ENCODE measurements at places on chromosomes 5 and 9. TPM values are rescaled to one million over a fixed set of nuclear protein-coding genes. Genes with fewer than 3 reads are reported as not detected.

PCDHA2 gene
- total RNA-seq: not detected

DNA sequence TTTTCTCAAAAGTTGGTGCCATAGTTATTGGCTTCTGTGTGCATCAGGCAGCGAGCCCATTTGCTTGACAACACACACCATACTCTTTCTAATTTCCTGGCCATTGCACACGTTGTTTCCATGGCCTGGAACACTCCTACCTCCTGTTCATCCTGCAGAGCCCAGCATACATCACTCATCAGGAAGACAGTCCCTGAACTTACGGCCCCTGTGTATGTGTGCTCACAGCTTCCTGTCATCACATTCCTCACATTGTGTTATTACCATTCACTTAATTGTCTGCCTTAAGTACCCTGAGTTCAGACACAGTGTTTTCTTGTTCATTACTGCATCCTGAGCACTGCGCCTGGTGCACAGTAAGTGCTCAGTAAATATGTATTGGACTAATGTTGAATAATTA is 355.9 kb downstream of the PRELID2 start:
- no peak for DNase-seq
- H3K27me3 ChIP-seq: no peaks in the 10 kb centered on the region
- H3K4me1 ChIP-seq: no peaks in the 10 kb centered on the region
- H3K4me3 ChIP-seq: no peak overlapping the region

DNA sequence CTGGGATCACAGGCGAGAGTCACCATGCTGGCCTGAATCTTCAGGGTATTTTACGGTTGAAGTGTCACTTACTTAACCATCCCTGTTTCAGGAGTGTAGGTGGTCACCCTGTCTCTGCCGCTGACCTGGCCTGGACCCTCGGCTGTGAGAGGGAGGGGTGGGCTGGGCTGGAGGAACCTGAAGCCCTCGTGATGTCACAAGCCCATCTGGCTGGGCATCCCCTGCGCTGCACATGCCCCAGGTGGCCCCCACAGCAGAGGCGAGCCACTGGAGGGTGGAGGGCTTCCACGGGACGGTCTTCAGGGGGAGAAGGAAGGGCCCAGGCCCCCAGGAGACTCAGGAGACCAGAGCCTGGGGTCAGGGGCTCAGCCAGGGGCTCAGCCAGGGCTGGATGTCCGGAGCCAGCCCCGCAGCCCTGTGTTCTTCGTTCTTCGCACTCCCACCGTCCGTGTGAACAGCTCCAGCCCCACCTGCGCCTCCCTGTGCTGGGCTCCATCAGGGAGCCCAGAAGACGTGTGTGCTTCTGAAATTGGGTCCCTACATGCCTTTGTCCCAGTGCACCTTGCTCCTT is 7.6 kb upstream of the AHRR start:
- no peak overlapping the region for H3K27ac ChIP-seq
- no peak overlapping the region for H3K4me3 ChIP-seq
- H3K27me3 ChIP-seq: no peaks in the 10 kb centered on the region
- peaks cover 15% of the 10 kb centered on the region for H3K36me3 ChIP-seq
- peaks cover 11% of the 10 kb centered on the region for H3K4me1 ChIP-seq

PCA3 gene
- not detected for total RNA-seq

C5 gene
- 1.3 TPM for total RNA-seq

DNA sequence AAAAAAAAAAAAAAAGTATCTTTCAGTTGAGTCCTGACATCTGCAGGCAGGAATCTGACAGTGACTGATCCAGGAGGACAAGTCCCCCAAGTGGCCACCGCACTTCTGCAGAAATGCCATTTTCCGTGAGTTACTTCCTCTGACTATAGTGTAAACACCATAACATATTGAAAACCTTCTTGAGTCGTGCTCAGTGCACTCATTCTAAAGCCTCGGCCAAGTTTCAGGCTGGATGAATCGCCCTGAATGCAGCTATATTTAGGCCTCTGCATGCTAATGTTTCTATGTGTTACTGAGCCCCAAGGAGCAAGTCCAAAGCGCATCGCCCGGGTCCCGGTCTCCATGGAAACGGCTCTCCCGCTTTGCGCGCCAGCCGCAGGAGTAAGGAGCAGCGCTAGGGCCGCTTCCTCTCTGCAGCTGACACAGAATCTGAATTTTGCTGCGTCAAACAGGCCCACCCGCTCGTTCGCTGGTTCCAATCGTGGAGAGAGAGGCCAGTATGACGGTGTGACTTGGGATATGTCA is 335.4 kb downstream of the MSX2 start:
- H3K4me3 ChIP-seq: peak overlapping the region; percentile 64
- peaks cover 13% of the 10 kb centered on the region for H3K4me1 ChIP-seq
- peak overlapping the region; percentile 32 for H3K27ac ChIP-seq

- H3K36me3 ChIP-seq: no peaks in the 10 kb centered on the region
- no peak for DNase-seq
- no peak overlapping the region for H3K27ac ChIP-seq
Measured at GRCh38 chr5:57302643-57303042, 128.8 kb downstream of the GPBP1 start.

EIF4E1B gene
- not detected for total RNA-seq

GRCh38 chr5:129405222-129405621 is 54.9 kb upstream of the ADAMTS19 start:
- no peak for DNase-seq
- no peak overlapping the region for H3K4me3 ChIP-seq
- H3K4me1 ChIP-seq: no peaks in the 10 kb centered on the region
- no peak overlapping the region for H3K27ac ChIP-seq
- H3K27me3 ChIP-seq: no peaks in the 10 kb centered on the region

CARTPT gene
- not detected for total RNA-seq

ZBTB43 gene
- total RNA-seq: 13.6 TPM

TXNDC15 gene
- 46.7 TPM for total RNA-seq

- peaks cover 11% of the 10 kb centered on the region for H3K27me3 ChIP-seq
- peak overlapping the region; percentile 40 for H3K4me3 ChIP-seq
- peak; percentile 74 for DNase-seq
- H3K36me3 ChIP-seq: no peaks in the 10 kb centered on the region
- peak overlapping the region; percentile 72 for H3K27ac ChIP-seq
- H3K4me1 ChIP-seq: peaks cover 33% of the 10 kb centered on the region
Measured at GRCh38 chr9:33202552-33203201, 35.5 kb upstream of the B4GALT1 start.

DNA sequence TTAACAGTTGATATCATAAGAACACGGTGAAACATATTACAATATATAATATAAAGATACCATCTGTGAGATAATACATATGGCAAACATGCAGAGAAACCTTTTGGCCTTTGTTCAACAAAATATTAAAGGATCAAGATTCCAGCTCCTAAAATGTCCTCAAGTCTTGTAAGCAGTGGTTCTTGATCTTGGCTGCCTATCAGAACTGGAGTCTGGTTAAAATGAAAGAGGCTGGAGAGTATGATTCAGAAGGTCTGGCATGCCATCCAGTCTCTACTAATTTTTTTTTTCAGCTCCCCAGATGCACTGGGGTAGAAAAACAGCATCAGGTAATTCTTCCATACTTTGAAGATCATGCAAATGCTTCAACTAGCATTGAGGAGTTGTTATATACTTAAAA is 83.2 kb downstream of the TNC start:
- no peak overlapping the region for H3K4me3 ChIP-seq
- H3K4me1 ChIP-seq: peaks cover 25% of the 10 kb centered on the region
- H3K27ac ChIP-seq: no peak overlapping the region
- peaks cover 4% of the 10 kb centered on the region for H3K27me3 ChIP-seq
- no peaks in the 10 kb centered on the region for H3K36me3 ChIP-seq

DNA sequence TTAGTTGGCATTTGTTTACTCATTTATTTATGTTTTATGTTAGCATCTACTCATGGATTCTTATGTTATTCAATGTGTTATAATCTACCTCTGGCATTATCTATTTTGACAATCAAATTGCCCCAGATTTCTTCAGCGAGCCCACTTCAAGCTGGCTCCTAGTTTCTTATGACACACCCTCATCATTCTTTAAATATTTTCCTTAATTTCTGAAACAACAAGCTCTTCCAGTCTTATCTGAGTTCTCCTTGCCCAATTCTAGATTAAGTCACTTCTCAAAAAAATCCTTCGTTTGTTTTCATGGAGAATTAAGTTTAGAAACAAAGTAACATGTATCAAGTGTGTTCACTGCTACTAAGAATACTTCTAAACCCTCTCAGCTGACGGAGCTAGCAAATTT is 229.8 kb downstream of the SEMA5A start:
- no peaks in the 10 kb centered on the region for H3K36me3 ChIP-seq
- H3K4me1 ChIP-seq: no peaks in the 10 kb centered on the region
- DNase-seq: no peak
- H3K27me3 ChIP-seq: no peaks in the 10 kb centered on the region

GRCh38 chr5:6765612-6766525 is 52.6 kb downstream of the TENT4A start:
- peaks cover 16% of the 10 kb centered on the region for H3K4me1 ChIP-seq
- no peak overlapping the region for H3K4me3 ChIP-seq
- no peak overlapping the region for H3K27ac ChIP-seq
- H3K27me3 ChIP-seq: no peaks in the 10 kb centered on the region
- DNase-seq: peak; percentile 84

- H3K27ac ChIP-seq: peak overlapping the region; percentile 22
- H3K27me3 ChIP-seq: no peaks in the 10 kb centered on the region
- H3K36me3 ChIP-seq: peaks cover 42% of the 10 kb centered on the region
- H3K4me3 ChIP-seq: no peak overlapping the region
- DNase-seq: no peak
Measured at GRCh38 chr9:126399251-126399650, 72.6 kb downstream of the MVB12B start.

- DNase-seq: no peak
- H3K4me1 ChIP-seq: no peaks in the 10 kb centered on the region
- no peak overlapping the region for H3K4me3 ChIP-seq
- H3K27ac ChIP-seq: no peak overlapping the region
Measured at GRCh38 chr5:137932800-137933199, 43.5 kb downstream of the PKD2L2 start.

GRCh38 chr5:1323803-1324173 is 21.1 kb downstream of the CLPTM1L start:
- H3K27ac ChIP-seq: no peak overlapping the region
- H3K27me3 ChIP-seq: no peaks in the 10 kb centered on the region
- no peaks in the 10 kb centered on the region for H3K4me1 ChIP-seq
- no peak overlapping the region for H3K4me3 ChIP-seq
- DNase-seq: no peak

GRCh38 chr5:126680191-126680817 is 79.6 kb downstream of the PHAX start:
- H3K36me3 ChIP-seq: no peaks in the 10 kb centered on the region
- H3K27me3 ChIP-seq: no peaks in the 10 kb centered on the region
- H3K27ac ChIP-seq: no peak overlapping the region
- no peak for DNase-seq

PLEKHG4B gene
- total RNA-seq: not detected

DNA sequence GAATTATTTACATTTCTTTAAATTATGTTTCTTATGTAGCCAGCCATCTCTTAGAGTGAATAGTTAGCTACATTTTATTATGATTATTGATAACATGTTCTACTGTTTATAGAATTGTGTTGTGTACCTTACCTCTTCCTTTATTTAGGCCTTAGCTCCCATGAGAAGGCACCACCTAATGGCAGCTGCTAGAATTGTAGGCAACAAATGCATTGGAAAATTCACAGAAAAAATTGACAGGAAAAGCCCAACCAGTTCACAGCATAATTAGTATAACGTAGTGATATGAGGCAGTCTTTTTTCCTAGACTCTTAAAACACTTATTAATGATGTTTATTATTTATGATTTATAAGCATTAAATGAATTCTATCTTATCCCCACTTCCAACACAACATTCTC is 175.8 kb downstream of the WDR70 start:
- H3K27me3 ChIP-seq: no peaks in the 10 kb centered on the region
- no peak for DNase-seq
- peaks cover 4% of the 10 kb centered on the region for H3K36me3 ChIP-seq
- no peak overlapping the region for H3K27ac ChIP-seq

DNA sequence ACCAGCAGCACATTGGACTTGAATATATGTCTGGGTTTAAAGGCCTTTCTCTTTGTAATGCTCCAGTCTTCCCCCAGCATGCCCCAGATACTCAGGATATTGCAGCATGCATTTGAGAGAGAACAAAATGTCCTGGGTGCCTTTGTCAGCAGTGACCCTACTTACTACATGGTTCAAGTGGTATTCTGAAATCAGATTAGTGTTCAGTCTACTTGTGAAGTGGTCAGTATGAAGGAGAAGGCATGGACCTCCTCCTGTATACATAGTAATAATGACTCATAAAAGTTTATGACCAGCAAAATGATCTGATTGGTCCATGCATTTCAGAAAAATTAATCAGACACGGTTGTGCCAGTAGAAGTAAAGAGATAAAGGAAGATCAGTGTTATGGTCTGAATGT is 25.4 kb downstream of the GPR21 start:
- no peak overlapping the region for H3K27ac ChIP-seq
- peaks cover 3% of the 10 kb centered on the region for H3K4me1 ChIP-seq
- H3K27me3 ChIP-seq: no peaks in the 10 kb centered on the region
- no peak for DNase-seq

BRD8 gene
- 76.3 TPM for total RNA-seq

GRCh38 chr5:160366230-160366629 is 4.2 kb downstream of the C1QTNF2 start:
- H3K4me1 ChIP-seq: peaks cover 11% of the 10 kb centered on the region
- peaks cover 37% of the 10 kb centered on the region for H3K27me3 ChIP-seq
- H3K36me3 ChIP-seq: no peaks in the 10 kb centered on the region
- no peak overlapping the region for H3K27ac ChIP-seq

DNA sequence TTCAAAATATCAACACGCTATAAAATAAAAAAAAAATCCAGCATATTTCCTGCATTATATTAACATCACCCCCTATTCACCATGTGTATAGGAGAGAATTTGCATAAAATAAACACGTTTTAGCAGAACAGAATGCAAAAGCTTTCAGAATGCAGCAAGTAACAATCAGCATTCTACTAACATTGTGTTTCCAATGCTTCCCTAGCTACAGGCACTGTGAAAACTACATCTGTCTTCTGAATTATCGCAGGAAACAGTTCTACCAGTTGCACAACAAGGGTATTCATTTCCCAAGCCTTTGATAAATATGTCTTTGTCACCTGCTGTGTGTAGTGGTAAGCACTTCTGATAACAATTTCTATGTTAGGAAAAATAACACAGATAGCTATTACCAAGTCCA is 1015.8 kb downstream of the CDH18 start:
- H3K27me3 ChIP-seq: no peaks in the 10 kb centered on the region
- no peak overlapping the region for H3K27ac ChIP-seq
- H3K36me3 ChIP-seq: no peaks in the 10 kb centered on the region
- H3K4me1 ChIP-seq: no peaks in the 10 kb centered on the region

DNA sequence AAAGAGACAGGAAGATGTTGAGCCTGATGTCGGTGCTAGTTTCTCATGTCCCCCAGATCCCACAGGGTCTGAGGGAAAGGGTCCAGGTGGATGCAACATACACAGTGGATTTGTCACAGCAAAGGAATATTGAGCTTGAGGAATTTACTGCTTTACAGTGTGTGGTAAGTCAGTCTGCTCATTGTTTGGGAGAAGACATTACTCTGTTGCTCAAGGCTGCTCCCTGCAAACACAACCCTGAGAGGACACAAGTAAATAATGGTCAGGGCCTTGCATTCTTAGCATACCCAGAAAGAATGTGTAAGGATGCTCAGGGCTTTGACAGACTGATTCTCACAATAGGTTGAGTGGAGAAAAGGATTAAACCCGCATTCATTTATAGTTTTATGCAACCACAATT is 7.3 kb upstream of the MAN2A1 start:
- no peak for DNase-seq
- no peak overlapping the region for H3K4me3 ChIP-seq
- H3K27me3 ChIP-seq: peaks cover 7% of the 10 kb centered on the region
- H3K27ac ChIP-seq: no peak overlapping the region
